ENCODE measurements at places on chromosomes 16 and 17.

DNA sequence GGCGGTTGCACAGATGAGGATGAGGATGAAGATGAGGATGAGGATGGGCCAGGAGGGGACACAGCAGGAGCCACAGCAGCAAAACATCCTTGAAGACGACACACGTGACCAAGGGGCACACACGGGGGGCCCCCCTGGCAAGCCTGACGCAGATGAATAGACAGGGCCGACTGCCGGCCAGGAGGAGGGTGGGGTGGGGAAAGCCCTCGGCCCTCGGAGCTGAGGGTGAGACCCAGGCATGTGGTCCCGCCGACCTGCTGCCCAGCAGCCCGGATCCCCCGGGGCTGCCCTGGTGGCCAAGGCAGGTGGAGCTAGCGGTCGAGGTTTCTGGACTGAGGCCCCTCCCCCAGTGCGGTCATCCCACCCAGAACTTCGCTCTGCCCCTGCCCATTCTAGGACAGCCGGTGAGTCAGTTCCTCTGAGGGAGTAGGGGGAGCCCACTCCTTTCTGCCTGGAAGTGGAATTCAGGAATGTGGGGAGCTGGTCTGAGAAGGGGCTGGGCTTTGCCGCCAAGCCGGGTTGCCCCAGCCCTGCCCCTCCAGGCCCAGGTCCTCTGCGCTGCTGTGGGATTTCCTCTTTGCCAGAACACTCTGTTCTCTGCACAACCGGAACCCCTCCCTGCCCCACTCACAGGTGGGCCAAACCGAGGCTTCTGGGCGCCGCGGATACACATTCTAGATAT is 9.9 kb downstream of the CYGB start:
- DNase-seq, result no peak

DNA sequence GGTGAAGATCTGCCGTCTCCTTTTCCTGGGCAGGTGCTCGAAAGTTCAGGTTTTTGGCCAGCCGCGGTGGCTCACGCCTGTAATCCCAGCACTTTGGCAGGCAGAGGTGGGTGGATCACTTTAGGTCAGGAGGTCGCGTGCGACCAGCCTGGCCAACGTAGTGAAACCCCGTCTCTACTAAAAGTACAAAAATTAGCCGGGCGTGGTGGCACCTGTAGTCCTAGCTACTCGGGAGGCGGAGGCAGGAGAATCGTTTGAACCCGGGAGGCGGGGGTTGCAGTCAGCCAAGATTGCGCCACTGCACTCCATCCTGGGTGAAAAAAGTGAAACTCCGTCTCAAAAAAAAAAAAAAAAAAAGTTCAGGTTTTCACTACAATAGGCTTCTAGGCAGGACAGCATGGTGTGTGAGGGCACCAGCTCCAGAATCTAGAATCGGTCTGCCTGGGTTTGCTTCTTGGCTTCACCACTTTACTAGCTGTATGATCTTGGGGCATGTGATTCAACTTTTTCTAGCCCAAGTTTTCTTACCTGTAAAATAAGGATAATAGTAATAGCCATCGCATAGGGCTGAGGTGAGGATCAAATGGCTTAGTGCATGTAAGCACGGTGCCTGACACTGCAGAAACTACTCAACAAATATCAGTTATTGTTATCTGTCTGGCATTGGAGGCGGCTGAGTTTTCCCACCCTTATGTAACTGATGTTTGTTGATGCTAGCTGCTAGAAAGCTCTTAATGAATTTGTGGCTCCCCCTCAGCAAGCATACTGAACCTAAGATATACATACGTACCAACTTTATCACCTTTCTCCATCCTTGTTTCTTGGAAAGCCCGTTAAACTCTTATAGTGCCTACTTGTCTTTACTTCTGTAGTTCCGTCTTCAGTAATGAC is 1.3 kb downstream of the PSMD12 start:
- DNase-seq, result no peak

- DNase-seq, result no peak
These were observed 149.4 kb downstream of the KCNJ12 start for GRCh38 chr17:21525464-21526130.

DNA sequence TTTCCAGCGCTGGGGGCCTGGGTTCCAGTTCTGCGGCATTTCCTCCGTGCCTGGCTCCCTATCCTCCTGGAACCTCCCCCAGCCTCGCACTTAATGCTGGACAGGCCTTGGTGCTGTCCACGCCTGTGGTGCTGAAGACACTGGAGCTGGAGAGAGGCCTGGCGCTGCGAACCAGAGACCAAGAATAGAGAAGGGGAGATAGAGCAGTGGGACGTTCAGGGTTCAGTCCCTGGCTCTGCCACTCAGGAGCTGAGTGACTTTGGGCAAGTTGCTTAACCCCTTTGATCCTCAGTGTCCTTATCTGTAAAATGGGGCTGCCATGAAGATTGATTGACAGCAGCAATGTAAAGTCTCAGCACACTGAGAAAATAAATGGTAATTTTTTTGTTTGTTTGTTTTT is 11.9 kb downstream of the SBK1 start:
- peak; percentile 69 for DNase-seq

GRCh38 chr16:50172195-50172922 is 19.3 kb downstream of the TENT4B start:
- DNase-seq, result no peak

- no peak for DNase-seq
These were observed 435 bp downstream of the RPRML start for GRCh38 chr17:46978489-46979146.

- DNase-seq, result no peak
These were observed 47.8 kb downstream of the ARHGAP27 start for GRCh38 chr17:45384789-45385262.

GRCh38 chr16:89361751-89362539 is 128.4 kb downstream of the ANKRD11 start:
- peak; percentile 39 for DNase-seq

DNA sequence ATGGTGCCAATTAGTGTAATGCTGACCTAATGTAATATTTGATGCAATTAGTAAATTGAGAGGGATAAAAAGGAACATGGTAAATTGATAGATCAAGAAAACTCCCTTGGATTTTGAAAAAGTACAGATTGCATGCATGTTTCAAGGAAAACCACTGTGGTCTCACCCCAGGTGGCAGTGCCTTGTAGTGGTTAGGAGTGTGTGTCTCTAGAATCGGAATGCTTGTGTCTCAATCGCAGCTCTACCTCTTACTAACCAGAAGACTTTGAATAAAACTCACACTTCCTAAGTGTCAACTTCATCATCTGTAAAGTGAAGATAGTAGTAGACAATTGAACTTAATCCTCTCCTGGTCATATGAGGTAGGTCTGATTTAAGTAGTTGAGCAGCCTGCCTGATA is 128.9 kb upstream of the GOT2 start:
- DNase-seq, result no peak

GRCh38 chr16:11609474-11610120 is 22.9 kb upstream of the LITAF start:
- no peak for DNase-seq

All from NB4 (cell line).